CD4-positive, alpha-beta T cell treated with Interleukin-15 for 4 hours (primary cell): ENCODE measurements at places on chromosomes 5 and 9.

DNA sequence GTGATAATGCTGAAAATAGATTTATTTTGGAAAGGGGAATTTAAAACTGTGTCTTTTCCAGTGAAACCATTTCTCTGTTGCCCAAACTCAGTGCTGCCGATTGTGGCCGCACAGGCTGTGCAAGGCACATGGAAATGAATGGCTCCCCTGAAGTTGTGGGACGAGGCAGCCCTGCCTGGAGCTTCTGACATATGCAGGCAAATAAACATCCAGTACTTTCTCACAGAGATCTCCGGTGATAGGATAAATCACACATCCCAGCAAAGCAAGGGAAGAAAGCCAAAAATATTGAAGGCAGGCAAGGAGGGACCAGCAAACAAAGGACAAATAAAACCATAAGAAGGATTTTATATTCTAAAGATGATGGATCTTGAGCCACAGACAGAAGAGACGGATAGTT, 464.5 kb downstream of the MTRR start:
- DNase-seq = no peak

DNA sequence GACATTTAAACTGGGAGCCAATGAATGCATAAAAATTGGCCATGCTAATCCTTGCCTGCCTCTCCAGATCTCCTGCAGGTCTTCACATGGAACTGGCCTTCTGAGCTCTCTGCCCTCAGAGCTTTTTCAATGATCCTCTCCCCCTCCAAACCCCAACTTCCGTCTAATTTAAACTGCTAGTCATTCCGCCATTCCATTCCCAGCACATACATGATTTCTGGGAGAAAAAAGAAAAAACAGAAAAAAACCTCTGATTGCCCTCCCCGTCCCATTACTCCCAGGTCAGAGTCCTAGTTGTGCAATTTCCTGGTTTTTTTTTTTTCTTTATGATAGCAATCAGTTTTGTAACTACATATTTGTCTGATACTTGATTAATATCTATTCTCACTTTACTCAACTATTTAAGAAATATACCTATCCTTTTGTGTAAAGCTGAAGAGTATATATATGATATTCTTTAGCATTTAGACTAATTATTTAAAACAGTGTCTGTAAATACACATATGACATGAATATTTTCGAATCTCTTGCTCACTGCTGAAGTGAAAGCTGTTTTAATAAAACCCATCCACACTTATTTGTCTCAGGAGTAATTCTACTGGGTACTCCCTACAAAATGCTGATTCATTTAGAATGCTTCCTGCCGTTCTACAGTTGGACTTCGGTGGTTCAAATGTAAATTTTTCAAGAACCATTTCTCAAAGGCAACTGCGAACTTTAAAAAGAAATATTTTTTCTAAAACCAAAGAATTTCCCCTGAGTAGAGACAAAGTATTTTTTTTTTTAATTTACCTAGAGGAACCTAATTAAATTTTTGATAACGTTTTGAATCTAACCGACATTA, 1.6 kb downstream of the HINT1 start:
- DNase-seq = no peak

DNA sequence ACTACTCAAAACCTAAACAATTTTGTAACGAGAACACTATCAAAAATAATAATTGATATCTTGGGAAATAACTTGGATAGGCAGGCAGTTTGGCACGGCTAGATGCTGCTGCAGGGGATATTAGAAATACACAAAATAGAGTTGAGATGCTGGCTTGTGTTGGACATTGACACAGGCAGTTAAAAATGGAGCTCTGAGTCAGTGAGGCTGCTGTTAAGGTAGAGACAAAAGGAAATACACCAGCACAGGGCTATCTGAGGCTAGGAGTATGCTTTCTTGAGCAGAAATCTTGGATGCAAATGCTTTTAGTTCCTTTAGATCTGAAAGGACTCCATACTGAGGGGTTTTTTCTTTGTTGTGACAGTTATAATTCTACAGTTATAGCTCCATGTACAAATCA, 16.6 kb downstream of the TENT2 start:
- DNase-seq = no peak

GRCh38 chr5:61734966-61735365, 402.9 kb downstream of the ZSWIM6 start:
- no peak for DNase-seq

DNA sequence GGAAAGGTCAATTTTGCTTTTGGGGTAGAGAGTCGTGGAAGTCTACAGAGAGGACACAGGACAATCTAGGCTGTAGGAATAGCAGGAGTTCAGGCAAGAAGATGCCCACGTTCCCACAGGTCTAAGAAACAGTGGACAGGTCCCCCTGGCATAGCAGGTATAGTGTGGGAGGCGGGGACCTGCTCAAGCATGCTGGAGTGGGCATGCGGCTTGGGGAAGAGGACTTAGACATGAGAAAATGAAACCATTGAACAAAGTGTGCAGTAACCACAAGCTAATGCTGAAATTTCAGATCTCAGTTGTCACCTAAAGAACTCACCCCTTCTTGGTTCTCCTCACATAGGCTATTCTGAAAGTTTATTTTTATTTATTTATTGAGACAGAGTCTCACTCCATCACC, 142.8 kb upstream of the EFNA5 start:
- no peak for DNase-seq

GRCh38 chr9:94825611-94825958, 99.1 kb downstream of the AOPEP start:
- DNase-seq = no peak

GRCh38 chr5:14269395-14269794, 126.3 kb downstream of the TRIO start:
- DNase-seq = no peak

DNA sequence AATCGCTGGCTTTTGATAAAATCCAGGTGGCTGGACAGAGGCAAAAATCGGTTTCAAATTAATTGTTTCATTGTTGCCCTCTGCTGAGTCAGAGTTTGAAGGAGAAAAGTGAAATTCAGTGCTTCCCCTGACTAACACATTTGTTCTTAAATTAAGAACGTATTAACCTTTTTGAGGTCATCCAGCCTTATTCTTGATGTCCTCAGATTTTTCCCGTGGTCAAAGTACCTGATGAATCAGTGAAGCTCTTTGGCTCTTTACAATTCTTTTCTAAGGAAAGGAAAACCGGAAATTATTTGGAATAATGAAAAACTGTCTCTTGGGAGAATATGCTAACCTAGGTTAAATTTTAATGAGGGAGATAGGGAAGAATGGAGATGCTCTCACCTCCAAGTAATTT, 21.6 kb downstream of the OSMR start:
- no peak for DNase-seq

- DNase-seq = no peak
These were observed 77.0 kb upstream of the RASA1 start for GRCh38 chr5:87190687-87191086.

GRCh38 chr5:171721464-171721863, 64.2 kb upstream of the SMIM23 start:
- no peak for DNase-seq

- no peak for DNase-seq
These were observed 77.7 kb downstream of the NR6A1 start for GRCh38 chr9:124693403-124693802.

- no peak for DNase-seq
These were observed 795.0 kb downstream of the EFNA5 start for GRCh38 chr5:106875591-106876297.

- DNase-seq = no peak
These were observed 189.2 kb downstream of the TSSK1B start for GRCh38 chr5:113245427-113246225.

DNA sequence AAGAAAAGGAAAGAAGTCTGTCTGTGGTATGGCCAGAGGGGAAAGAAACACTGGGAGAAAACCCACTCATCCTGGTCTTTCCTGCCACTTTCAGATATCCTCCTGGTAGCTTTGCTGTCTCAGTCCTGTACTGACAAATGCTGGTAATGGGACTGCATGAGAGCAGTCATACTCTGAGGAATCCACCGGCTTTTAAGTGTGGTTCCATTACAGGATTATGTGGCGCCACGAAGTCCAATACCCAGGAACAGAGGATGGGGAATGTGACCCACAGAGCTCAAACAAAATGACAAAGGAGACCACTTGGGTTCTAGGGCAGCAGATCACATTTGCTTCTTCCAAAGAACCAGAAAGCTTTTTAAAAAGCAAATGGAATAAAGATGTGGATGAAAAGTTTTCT, 26.3 kb upstream of the FBP1 start:
- no peak for DNase-seq

DNA sequence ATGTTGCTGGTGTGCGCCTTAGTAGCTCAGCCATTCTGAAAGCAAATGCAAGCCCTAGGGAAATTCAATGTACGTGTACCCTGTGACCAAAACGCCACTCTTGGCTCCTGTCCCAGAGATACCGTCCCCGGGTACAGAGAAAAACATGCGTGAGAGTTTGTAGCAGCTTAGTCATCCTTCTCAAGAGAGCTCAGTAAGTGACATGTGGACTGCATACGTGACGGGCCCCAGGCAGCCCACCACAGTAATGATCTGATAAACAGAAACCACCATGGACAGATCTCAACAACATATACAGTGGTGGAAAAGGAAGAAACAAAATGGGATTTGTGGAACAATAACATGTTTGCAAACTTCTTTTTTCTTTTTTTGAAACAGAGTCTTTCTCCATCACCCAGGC, 45.1 kb downstream of the S1PR3 start:
- no peak for DNase-seq

- no peak for DNase-seq
These were observed 262.0 kb downstream of the MAN2A1 start for GRCh38 chr5:109951758-109952157.

- DNase-seq = no peak
These were observed 66.5 kb upstream of the MAST4 start for GRCh38 chr5:66529704-66530103.

DNA sequence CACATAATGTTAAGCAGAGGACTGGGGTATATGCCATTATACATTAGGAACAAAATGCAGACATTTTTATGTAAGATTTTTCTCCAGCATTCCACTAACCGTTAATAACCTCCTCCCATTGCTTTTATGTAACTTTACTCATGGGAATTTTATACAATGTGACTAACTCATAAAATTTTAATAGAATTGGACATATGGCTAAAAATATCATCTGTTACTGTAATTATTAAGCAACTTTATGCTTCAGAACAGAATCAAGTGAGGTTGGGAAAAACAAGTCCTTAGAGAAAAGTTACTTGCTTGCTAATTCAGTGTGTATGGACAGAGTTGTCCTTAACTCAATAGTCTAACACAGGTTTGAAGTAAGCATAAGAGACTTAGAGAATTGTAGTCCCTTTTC, 54.8 kb upstream of the PCSK1 start:
- DNase-seq = no peak

GRCh38 chr5:72163349-72163983, 56.2 kb downstream of the MAP1B start:
- DNase-seq = no peak

DNA sequence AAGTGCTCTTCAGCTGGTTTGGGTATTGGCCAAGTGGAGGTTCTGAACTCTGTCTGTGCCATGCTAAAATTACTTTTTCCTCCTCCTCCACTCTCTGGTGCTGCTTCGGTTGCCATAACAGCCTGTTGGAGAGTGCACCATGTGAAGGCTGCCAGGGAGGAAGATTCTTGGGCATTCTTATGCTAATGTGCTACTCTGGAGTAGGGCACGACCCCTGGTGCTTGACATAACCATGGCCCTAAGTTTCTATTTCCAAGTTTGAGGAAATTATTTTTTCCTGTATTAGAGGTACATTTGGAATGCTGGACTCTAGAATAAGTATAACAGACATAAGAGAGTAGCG, 111.6 kb downstream of the ARHGAP26 start:
- no peak for DNase-seq

DNA sequence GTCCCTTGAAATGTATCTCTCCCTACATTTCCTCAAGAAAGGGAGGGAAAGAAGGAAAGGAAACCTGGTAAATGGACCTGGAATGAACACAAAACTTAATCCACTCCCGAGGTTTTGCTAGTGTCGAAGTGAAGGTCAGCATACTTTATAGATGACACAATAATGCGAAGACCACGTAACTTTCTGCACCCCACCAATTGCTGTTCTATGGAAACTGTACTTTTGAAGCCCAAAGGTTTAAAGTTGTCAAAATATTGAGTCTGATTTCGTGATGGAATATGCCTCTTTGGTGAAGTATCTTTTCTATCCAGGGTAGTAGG, 103.7 kb downstream of the SNCAIP start:
- no peak for DNase-seq

- DNase-seq = no peak
These were observed 60.2 kb upstream of the SLC2A8 start for GRCh38 chr9:127336506-127337352.

- no peak for DNase-seq
These were observed 12.3 kb upstream of the KCNIP1 start for GRCh38 chr5:170491479-170491878.

GRCh38 chr9:7879551-7880245, 80.1 kb upstream of the DMAC1 start:
- peak; percentile 16 for DNase-seq

DNA sequence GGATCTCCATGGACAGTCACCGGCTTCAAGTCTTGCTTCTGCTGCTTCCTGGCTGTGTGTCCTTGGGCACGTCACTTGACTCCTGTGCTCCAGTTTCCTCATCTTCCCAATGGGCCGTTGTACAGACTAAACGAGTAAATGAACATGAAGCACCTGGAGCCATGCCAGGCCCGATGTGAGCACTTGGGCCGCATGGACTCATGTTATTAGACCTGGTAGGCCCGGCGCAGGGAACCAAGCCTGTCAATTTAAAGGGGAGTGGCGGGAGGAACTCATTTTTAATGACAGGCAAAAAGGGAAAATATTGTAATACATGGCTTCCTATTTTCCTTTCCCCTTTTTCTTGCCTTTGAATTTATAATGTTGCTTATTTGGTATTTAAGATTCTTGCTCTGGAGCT, 47.5 kb downstream of the TENT4A start:
- DNase-seq = no peak

DNA sequence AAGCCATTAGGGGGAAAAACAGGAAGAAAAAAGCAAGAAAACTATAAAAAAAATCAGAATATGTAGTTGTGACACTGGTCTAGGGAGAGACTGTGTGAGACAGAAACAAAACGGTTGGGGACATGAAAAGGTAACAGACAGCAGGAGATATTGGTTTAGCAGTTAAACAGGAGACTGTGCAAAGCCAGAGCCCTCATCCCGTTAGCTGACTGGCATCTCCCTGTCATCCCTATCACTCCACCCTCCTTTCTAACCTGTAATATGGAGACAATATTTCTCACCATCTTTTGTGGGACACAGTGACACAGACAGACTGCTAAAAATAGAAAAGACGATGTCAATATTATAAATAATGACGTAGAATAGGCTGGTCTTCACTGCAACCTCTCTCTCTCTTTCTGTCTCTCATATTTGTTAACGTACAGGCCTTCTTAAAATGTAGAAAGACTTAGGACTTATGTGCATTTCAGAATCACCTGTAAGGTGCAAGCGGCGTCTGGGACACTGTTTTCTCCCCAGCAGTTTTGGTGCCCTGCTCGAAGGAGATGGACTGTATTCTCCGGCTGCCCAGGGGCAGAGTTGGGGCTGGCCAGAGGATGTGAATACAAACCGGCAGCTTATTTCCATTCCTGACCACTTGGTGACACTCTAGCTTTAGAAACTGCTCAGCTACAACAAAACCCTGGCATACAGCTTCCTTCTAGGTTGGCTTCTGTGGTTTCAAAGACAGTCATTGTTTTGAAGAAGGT, 190.6 kb downstream of the MAT2B start:
- peak; percentile 0 for DNase-seq
